ENCODE measurements at places on chromosomes 11 and 22.
A peak's percentile ranks its signal among the peaks of the same experiment; 100 is the strongest.

GRCh38 chr11:11567936-11568650 is 53.7 kb downstream of the GALNT18 start:
- no peak for DNase-seq

DNA sequence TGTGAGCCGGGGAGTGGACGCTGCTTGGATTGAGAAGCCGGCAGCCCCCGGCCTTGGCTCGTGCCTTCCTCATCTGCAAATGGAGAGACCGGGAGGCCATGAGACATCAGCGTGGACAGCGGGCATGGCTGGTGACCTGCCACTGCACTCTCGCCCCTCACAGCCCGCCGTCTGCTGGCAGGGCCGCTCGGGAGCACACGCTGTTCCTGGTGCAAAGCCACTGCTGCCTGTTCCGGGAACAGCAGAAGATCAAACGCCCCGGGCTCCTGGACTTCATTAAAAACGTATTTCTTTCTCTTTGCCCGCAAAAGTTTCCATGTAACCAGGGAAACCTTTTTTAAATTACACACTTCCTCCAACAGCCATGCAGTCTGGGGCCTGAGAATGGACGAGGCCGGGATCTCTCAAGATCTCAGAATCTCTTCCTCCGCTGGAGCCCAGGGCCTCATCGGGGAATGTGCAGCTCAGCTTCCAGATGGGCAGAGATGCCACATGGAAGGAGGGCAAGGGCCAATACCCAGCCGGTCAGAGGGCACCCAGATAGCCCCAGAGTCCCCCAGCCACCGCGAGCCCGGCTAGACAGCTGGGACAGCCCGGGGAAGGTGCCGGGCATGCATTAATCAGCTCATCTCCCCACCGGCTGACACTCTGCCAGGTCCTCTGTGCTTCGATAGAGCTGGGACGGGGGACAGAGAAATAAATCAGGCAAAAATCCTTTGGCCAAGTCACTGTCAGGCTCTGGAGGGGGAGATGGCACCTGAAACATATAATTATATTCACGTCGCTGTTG is 62.8 kb upstream of the PRR5 start:
- DNase-seq: no peak

GRCh38 chr11:16987205-16987568 is 27.0 kb downstream of the PLEKHA7 start:
- DNase-seq: no peak

DNA sequence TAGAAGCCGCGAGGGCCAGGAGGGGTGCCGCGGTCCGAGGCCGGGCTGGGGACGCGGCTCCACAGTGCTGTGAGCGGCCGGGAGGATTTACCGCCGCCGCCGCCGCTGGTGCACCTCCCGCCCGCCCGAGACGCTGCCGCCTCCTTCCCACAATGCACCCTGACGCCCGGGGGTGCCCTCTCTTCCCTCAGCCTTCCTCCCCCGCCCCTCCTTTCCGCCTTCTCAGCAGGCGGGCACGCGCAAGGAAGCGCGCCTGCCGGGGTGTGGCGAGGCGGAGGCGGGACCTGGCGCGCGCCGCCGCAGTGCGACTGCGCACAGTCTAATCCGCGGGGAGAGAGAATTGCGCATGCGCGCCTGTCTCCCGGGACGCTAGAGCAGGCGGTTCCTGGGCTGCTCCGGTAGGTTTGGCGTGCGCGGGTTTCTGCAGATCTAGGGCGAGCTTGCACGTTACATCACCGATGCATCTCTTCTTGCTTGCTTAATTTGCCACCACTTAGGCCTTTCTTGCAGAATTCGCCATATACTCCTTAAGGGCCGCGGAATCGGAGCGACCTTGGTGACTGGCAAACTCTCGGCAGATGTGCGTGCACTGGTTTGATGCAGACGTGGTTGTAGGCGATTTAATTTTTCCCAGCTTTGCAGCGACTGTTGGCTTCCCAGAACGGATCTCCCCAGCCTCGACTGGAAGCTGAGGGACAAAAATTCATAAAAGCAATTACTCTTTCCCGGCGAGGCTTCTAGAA is at the start of the genes GVQW3 and THAP12:
GVQW3 (plus strand) TSS at position 347 of the 743 bp plus-strand sequence. CDS start 506 bp downstream, outside the sequence.
THAP12 (minus strand) TSS at position 156 of the 743 bp plus-strand sequence. CDS start 296 bp downstream, outside the sequence.
- DNase-seq: peak; percentile 96

DNA sequence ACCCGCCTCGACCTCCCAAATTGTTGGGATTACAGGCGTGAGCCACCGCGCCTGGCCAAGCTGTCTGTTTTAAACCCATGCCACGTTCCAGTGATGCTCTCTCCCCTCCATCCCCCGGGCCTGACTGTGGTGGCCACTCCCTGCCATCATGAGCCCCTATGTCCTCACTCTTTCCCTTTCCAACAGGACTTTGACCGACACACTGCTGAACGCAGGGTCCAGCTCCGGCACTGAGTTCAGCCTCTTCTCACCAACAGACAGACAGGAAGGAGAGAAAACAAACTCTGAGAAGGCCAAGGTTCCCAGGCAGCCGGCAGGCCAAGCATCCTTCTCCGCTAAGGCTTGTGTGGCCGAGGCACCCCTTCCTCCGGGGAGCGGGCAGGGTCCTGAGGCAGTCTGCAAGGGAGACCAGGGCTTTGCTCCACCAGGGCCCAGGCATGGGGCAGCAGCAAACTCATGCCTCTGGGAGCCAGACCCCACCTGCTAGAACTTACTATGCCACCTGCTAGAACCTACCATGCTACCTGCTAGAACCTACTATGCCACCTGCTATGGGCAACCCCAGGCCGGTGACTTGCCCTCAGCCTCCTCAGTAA is 152.7 kb downstream of the CRYBB2 start:
- DNase-seq: no peak

- no peak for DNase-seq
Observed at GRCh38 chr11:113251281-113251680, 63.1 kb upstream of the TTC12 start.

GRCh38 chr22:29030618-29031226 is 30.9 kb downstream of the C22orf31 start:
- peak; percentile 93 for DNase-seq

- no peak for DNase-seq
Observed at GRCh38 chr11:133842730-133843129, 2.6 kb downstream of the SPATA19 start.

DNA sequence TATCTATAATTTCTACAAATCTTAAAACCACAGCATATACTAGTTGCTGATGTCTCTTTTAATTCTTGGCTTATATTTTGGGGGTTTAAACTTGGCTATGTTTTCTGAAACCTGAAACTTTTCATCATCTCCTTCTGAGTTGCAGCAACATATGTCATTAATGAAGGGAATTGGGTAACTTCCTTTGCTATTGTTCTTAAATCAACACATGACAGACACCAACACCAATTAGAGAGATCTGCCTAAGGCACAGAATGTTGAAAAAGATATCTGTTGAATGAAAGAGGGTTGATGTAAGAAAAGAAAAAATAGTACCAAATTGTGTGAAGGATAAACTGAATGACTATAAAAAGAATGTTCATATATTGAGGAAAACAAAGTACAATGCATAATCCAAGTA is 10.3 kb upstream of the GAS2 start:
- DNase-seq: peak; percentile 0

DNA sequence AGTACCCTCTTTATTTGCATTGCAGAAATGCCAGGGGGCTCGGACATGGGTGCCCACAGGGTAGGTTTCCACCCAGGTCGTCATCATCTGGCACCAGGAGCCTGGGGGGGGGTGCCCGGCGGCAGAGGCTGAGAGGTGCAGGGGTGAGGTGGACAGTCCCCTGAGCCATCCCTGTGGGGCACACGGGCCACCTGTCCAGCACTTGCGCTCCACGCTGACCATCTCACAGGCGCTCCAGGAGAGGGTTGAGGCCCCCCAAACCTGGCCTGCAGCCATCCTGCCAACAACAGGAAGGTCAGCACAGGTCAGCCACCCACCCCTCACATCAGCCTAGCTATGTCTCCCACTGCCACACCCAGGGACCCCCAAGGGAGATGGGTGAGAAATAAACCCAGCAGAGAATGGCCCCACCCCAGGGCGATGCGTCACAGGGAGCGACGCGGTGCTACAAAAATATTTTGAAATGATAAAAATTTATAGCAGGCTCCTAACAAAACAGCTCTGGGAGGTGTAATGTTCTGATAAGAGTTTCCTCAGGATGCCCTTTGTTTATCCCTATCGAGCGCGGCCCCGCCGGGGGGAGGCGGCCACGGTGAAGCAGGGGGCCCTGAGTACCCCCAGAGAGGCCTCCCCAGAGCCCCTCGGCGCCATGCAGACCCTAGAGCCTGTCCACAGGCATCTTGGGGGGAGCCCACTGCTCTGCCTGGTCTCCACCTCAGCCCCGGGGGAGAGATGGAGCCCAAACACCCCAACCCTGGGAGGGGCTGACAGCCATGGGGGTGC is 21.0 kb upstream of the GNB1L start:
- peak; percentile 42 for DNase-seq

DNA sequence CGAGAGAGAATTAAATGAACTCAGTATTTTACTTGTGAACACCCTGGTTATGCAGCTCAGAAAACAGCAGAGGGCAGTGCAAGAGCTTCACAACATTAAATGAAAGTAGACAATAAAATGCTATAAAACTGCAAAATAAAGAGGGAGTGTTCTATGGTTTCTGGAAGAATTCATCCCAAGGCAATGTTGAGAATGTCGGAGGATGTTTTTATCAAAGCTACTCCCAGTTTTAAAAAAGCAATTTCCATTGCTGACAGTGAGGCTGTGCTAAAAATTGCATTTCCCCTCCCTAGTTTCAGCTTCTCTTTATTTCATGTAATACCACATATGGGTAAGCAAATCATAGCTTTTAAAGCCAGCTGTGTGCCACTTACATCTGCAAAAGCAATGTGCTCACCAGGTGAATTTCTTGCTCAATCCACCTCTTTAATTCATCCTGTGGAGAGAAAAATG is 296.8 kb downstream of the RAB38 start:
- peak; percentile 47 for DNase-seq

DNA sequence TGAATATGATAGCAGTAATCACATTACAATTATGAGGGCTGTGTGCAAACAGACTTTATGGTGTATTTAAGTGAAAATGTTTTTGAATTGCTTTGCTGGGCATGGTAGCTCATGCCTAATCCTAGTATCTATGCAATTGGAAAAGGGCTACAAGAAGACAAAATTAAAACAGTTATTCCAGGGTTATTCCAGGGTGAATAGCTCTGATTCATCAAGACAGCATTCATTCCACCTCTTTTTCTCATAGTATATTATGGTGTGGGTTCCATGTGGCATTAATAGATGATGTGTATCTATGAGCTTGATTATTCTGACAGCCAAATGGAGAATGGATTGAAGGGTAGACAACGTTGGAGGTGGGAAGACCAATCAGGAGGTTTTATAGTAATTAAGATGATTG is 12.1 kb upstream of the SIDT2 start:
- no peak for DNase-seq

GRCh38 chr22:50297510-50298265 is 9.8 kb downstream of the PLXNB2 start:
- no peak for DNase-seq

DNA sequence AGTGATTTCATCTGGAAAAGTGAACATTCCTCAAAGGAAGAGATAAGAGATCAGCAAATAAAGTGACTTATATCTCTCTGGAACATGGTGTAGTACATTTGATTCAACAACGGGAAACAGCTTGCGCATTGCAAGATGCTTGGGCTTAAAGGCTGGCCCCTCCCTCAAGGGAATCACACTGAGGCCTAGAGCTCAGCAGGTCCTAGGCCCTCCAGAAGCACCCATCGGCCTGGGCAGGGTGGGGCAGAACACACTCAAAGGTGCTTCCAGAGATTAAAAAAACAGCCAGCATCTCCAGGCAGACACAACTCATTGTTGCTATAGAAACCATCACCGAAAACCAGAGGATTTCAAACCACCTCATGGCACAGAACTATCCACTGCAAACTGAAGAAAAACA is 69.0 kb upstream of the ARFGAP3 start:
- DNase-seq: peak; percentile 85

GRCh38 chr11:33520112-33520511 is 180.5 kb downstream of the C11orf91 start:
- no peak for DNase-seq

DNA sequence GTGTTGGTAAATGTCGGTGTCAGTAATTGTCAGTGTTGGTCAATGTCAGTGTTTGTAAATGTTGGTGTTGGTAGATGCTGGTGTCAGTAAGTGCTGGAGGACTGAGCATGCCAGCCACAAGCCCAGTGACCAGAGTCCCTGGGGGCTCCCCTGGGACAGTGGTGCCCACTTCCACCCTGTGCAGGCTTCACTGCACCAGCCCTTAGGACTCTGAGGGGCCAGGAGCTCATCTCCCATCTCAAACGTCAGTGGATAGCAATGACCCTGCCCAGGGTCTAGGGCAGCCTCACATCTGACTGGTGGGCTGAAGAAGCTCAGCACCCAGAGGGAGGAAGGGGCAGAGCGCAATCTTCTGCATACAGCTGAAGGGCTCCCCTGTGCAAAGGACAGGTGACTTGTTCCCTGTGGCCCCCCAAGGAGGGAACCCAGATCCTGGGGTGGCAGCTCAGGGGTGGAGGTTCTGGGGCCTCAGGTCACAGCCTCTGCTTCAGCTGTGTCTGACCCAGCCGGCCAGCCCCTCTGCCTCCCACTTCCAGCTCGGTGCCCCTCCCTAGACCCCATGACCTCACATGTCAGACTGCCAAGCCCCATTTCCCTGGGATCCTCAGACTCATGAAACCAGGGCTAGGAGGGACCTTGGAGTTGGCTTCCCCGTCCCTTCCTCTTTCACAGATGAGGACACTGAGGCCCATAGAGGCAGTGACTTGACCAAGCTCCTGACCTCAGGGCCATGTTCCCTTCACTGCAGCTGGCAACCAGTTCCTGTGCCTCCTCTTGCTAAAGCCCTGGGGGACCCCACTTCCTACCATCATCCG is 138.4 kb downstream of the CRYBB2 start:
- DNase-seq: no peak

DNA sequence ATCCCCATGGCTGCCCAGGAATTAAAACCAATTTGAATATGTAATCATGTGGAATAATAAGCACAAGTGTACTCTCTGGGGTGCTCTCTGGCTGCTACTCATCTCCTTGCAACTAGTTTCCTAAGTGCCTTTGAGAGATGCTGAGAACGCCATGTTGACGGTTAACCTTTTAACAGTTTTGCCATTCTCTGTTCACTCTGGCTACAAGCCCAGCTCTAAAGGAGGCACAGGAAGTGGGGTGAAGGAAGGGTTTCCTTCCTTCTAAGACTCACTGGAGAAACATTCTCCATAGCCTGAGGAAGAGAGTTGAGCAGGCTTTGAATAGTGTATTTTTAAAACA is 122.0 kb upstream of the ZC3H12C start:
- DNase-seq: peak; percentile 54

GRCh38 chr11:76823481-76824028 is 37.2 kb upstream of the ACER3 start:
- peak; percentile 63 for DNase-seq

GRCh38 chr11:46159680-46160079 is 38.4 kb upstream of the PHF21A start:
- no peak for DNase-seq

DNA sequence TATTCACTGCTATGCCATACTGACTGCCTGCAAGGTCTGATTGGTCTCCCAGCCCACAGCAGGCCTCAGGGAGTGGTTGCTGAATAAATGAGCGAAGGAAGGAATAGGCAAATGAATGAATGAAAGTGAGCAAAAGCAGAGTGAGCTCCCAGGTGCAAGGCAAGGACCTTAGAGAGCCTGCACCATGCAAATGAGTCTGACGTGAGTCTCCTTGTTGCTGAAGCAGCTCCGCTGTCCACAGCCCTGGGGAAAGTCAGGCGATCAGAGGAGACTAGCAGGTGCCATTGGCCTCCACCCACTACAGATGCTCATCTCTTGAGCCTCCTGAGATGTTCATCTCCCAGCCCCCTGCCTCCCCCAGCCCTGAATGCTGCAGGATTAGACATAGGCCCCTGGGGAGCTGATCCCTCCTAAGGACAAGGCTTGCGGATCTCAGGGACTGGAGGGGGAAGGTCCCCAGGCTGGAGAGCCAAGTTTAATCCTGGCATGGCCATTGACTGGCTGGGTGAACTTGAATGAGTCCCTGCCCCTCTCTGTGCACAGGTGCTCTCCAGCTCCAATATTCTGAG is 22.1 kb downstream of the GDPD5 start:
- no peak for DNase-seq

- peak; percentile 67 for DNase-seq
Observed at GRCh38 chr11:78564490-78565467, 9.9 kb downstream of the NARS2 start.

All from amniotic epithelial cell (primary cell).